ENCODE measurements at places on chromosomes 12 and 14.

DNA sequence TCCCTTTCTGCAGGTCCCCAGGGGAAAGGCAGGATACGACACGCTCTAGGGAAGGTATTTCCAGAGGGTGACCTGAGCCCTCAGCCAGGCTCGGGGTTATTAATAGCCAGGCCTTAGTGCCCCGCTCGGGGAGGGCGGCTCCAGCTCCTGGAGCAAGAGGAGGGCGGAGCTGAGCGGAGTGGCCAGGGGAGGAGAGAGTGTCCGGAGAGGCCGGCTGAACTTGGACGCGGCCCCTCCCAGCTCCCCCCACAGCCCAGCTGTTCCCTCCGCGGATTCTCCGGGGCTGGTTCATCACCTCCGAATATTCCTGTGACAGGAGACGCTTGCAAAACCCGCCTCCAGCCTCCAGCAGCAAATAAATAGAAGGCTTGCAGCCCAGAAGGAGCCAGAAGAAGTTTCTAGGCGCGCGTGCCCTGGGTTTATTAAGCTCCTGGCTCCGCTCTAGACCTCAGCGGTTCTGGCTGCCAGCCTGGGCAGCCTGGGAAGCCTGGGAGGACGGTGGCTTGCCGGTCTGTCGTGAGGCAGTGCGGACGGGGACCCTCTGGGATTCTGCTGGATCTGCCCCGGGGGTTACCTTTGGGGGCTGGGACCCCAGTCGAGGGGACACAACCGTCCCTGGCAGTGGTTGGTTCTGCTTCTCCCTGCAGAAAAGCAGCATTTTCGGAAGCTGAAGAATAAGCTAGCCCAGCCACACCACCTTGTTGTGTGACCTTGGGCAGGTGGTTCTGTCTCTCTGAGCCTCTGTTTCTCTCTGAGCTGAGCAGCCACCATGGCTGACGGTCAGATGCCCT, at the start of gene HSPB8:
Gene HSPB8, plus strand, starts transcription at position 388 of the 791 bp plus-strand sequence. Its CDS starts 382 bp downstream, at position 770.
- DNase-seq = no peak

DNA sequence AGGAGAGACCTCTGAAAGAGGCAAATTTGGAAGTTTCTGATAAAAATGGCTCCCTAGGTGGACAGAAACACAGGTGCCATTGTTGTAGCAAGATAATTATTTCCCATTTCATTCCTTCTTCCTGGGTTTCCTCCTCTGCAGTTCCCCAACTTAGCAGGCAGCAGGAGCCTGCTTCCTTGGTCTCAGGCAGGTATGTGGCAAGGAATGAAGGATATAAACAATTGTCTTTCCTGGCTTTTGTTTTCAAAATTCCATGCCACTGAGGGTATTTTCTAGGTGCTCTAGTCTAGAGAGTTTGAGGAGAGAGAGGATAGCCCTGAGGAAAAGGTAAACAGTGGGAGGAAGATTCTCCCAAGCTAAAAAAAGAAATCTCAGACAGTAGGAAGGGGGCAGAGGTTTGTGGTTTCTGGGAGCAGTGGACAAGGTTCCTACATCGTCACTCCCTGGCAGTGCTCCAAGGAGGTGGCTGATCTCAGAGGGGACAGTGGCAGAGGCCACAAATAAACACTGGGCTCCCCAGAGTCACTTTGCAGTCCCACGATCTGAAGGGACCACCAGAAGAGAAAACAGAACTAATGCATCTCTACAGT, 82.6 kb upstream of the IGF1 start:
- no peak for DNase-seq

DNA sequence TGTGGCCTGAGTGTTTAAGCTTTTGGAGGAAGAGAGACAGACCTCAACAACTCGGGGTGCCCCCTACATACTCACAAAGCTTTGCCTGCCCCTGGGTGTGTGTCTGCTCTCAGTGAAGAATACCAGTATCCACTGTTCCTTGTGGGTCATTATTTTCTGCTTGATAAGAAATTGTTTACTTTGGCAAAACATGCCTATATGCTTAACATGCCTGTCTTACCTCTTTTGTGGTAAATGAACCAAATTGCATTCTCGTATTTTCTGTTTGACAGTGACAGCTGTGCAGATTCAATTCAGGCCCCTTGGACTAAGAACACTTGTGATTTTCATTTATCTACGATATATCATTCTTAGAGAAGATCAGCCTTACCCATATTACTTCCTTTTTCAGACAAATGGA, 50.6 kb upstream of the REP15 start:
- no peak for DNase-seq

GRCh38 chr12:127720334-127720733, 546.6 kb upstream of the TMEM132C start:
- no peak for DNase-seq
